ENCODE measurements at places on chromosomes 2 and 18.

DNA sequence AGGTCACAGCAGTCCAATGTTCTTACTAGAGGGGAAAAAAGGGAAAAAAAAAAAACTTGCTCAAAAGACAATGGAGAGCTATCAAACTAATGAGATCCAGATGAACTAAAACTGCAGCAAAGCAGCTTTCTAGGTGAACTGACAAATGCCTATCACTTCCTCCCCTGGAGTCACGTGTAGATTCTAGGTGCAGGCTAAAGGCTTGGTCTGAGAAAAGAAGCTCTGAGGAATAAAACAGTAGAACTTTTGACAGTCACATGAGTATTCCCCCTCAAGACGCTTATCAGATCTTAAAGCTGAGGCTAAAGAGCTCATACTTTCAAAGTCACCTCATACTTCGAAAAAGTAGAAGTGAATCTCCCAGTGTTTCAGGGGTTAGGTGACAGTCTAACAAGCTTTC is 42.3 kb downstream of the SMAD2 start:
- DNase-seq: no peak

DNA sequence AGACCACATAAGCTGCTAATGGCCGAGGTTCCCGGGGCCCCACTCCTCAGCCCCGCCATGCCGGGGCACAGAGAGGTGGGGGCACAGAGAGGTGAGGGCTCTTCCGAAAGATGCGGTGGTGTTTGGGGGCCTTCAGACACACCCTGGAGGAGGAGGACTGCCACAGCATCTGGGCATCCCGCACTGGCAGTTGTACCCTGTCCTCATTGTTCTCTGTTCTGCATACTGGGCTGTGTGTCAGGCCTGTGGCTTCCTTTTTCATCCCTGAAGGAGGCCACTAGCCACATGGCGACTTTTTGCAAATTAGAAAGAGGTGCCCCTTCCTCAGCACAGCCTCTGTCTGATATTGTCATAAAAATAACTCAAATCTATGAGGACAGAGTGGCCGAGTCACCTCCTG is 150.1 kb downstream of the CTIF start:
- no peak for DNase-seq

DNA sequence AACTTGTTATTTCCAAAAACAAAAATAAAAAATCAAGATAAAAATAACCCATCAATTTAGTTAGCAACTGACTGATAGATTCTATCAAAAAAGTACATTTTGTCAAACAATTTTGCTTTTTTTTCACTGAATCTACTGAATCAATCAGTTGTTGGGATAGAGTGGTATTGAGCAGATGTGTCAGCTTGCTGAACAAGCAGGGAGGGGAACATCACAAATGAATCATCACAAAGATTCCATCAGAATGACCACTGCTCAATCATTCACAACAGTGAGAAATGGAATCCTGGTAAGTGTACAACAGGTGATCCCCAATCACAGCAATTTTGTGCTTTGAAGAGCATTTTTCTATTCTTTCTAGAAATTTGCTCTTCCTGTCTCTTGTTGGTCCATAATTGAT is 12.3 kb upstream of the SLC14A2 start:
- DNase-seq: no peak

DNA sequence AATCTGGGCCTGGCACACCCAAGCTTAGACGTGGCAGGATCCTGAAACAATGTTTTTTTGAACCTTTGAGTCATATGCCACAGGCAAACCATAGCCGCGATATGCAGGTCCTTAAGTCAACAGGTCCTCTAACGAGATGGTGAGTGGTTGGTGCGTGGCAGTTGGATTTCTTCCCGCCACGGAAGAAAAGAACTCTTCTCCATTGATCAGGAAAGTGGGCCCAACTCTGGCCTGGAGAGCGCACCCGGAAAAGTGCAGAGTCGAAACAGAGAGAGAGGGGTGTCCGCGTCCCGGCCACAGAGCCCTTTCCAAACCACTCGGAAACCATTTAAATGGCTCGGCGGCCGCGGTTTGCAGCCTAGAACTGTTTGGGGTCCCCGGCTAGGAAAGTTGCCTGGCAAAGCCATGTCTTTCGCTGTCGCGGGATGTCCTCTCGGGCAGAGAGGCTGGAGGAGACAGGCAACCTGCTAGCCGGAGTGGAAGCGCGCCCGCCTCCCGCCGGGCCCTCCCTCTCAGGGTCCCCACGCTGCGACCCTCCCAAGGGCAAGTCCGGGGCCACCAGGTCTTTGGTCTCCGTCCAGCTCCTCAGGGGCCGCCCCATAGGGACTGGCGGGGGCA is 777 bp downstream of the GALNT3 start:
- no peak for DNase-seq

DNA sequence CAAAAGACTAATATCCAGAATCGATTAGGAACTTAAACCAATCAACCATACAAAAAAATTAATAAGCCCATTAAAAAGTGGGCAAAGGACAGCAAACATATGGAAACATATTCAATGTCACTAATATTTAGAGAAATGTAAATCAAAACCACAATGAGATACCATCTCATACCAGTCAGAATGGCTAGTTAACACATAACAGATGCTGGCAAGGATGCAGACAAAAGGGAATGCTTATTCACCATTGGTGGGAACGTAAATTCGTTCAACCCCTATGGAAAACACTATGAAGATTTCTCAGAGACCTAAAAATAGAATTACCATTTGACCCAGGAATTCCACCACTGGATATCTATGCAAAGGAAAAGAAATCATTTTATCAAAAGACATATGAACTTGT is 468.2 kb upstream of the ST6GAL2 start:
- DNase-seq: no peak

- DNase-seq: no peak
Measured at GRCh38 chr2:222693837-222694236, 22.4 kb downstream of the MOGAT1 start.

DNA sequence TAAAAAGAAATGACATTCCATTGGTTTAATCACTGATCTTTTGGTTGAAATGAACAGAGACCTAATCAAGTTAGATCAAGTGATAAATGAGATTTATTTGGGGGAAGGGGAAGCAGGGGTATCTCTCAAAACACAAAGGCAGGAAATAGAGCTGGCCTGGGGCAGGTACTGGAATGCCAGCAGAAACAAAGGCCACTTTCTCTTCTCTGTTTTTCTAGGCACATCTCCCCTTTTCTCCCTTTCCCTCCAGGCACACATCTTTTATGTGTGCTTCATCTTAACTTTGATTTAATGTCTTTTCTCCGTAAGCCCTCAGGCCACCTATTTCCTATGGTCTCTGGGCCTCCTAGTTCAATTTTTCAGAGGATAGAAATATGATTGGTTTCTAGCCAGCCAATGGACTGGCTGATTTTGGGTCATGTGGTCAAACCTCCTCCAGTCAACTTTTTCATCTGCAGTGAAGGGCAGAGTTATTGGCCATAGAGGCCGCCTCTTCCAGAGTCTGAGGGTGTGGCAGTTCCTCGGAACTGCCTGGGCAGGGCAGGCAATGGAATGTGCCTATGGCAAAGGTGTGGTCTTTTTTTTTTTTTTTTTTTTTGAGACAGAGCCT is 58.9 kb upstream of the FAM136A start:
- no peak for DNase-seq

- DNase-seq: no peak
Measured at GRCh38 chr18:58662118-58662517, 9.1 kb upstream of the MALT1 start.

DNA sequence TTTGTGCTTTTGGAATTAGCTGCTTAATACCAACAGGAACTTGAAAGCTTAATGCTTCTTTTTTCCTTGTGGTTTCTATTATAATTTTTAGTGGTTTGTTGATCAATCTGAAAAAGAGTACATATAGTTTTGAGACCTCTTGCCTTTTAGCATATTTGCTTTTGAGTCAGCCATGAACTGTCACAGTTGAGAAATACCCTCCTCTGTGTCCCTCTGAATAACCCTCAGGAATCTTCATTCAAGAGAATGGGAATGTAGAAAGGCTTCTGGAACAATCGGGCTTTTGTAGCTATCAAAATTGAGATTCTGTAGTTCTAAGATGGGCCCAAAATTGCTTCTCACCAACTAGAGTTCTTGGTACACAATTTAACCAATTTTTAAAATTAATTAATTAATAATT is 451.1 kb upstream of the TRIB2 start:
- DNase-seq: no peak

- DNase-seq: no peak
Measured at GRCh38 chr2:96764253-96764637, 3.5 kb downstream of the CNNM4 start.
